Activated effector memory CD4-positive, alpha-beta T cell treated with Interleukin-2 at 50 U/mL for 16 hours (primary cell): ENCODE measurements at places on chromosomes 2 and 18.

DNA sequence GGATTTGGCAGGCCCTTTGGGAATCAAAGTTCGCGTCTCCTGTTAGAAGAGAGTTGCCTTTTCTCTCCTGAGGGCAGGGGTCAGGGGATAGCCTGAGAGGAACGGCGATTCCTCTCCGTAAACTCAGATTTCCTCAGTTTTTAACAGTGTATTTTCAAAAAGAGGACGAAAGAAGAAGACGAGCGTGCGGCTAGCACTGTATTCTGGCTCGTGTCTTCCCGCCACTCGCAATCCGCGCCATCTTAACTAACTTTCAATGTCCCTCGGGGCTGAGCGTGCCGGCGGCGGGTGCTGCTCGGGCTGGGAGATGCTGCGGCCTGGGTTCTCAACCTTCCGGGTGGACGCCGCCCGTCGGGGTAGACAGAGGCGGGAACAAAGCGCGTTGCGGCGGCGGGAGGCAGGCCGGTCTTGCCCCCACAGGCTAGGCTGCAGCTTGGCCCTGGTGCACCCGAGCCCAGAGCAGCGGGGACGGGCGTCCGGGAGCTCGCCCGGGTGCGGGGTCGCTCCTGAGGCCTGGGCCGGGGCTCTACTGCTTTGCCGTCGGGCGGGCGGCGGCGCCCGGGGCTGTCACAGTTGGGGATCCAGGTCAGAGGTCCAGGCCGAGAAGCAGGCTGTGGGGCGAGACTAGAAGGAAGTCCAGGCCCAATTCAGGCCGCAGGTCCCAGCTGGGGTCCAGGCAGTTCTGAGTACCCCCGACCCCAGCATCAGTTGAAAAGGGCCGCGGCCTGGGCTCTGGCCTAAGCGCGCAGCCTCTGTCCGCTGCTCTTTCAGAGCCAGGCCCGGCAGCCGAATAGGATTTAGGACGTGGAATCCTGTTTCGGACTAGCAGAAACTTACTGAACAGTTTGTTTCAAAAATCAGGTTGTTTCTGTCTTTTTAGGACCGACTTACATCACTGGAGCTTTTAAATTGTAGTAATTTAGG, 11.8 kb downstream of the TBR1 start:
- DNase-seq, result no peak

DNA sequence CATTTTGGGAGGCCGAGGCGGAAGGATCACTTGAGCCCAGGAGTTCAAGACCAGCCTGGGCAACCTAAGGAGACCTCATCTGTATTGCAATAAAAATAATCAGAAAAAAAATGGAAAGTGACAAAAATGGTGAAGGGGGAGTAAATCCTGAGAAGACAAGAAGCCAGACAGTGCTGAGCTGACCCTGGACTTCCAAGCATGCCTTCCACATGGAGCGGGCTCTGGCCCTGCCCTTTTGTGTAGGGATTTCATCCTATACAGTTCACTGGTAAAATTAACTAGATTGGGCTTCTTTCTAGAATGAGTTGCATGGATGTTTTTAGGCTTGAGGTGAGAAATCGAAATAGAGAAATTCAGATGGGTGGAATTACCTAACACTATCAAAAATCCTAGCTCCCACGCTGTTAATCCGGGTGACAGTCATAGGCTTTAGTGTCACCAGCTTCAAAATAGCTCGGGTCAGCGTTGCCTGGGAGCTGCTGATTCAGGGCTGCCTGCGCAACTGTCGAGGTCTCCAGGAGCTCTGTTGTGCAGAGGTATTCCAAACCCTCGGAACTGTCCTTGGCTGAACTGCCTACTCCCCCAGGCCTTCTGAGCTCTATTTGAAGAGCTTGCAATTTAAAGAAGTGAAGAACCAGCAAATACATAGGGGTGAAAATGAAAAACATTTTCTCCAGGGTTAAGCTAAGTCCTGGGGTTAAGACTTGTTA, 21.5 kb upstream of the ZNF532 start:
- no peak for DNase-seq

- DNase-seq, result no peak
Measured at GRCh38 chr2:28640908-28641300, 110.7 kb upstream of the PPP1CB start.

- DNase-seq, result no peak
Measured at GRCh38 chr18:48376934-48377333, 32.2 kb downstream of the ZBTB7C start.

- DNase-seq, result no peak
Measured at GRCh38 chr2:217743966-217744761, 258.6 kb downstream of the TNS1 start.

- no peak for DNase-seq
Measured at GRCh38 chr18:58609536-58609993, 19.3 kb downstream of the ALPK2 start.

DNA sequence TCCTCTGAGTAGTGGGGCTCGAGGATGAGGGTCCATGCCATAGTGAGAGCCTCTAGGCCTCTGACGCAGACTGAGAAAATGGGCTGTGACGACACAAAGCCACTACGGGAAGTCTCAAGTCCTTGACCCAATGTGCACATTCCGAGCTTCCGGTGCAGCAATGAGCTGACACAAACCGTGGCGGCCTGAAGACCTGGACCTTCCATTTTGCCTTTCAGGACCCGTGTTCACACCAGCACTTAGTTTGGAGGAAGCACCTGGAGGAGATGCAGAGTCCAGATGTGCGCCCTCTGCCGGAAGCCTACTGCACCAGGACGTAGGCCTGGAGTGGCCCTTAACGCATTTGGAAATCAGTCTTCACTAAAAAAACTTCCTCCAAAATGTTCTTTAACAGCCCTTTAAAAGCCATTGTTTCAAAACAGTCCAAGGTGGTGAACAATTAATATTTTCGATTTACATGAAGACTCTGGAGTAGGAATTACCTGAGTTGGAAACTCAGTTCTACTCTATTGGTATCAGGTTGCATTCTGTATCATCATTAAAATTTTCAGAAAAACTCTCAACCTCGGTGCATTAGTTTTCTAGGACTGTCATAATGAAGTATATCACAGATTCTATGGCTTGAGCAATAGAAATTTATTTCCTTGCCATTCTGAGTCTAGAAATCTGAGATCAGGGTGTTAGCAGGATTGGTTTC, 33.9 kb downstream of the BMP10 start:
- DNase-seq, result peak; percentile 54

- DNase-seq, result no peak
Measured at GRCh38 chr18:13989199-13989598, 73.9 kb upstream of the MC2R start.

DNA sequence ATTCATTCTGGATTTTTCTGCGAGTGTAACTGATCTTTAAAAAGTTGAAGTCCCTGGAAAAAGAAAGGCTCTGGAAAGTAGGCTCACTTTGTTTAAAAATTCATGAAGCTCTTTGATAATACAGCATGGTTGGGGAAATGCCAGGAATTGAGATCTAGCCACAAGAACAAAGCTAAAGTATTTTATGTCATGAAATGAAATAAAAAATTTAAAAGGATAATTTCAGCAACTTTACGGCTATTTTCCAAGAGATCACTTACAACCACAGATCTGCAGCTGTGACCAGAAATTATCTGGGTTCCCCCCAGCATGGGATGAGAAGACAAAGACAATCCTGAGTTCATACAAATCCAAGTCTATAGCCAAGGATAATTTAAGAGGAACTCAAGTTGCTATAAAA, 25.3 kb upstream of the RFX8 start:
- no peak for DNase-seq

DNA sequence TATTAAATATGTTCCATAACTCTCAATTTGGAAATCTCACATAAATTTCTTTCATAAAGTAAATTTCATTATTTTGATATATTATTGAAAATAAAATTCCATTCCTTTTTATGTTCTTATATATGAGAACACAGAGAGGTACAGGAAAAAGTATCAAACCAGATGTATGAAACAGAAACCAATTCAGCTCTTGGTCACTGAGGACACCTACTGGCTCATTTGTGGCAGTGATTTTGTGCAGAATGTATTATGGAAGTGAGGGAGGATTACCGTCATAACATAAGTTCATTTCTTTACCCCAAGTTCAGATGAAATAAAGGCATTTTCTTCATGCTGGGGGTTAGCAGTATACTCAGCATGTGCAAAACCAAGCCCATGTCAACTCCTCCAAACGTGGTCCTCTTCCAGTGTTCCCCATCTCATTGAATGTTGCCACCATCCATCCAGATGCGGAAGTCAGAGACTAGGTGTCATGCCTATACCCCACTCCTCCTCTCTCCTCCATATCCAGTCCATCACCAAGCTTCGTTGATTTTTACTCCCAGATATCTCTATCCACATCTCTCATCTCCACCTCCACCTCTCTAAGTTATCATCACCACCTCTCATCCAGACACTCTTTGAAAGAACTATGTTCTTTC, 41.7 kb upstream of the MALL start:
- no peak for DNase-seq

- no peak for DNase-seq
Measured at GRCh38 chr2:210199186-210199765, 26.0 kb downstream of the ACADL start.

GRCh38 chr18:24461996-24462395, 1.6 kb downstream of the HRH4 start:
- no peak for DNase-seq

DNA sequence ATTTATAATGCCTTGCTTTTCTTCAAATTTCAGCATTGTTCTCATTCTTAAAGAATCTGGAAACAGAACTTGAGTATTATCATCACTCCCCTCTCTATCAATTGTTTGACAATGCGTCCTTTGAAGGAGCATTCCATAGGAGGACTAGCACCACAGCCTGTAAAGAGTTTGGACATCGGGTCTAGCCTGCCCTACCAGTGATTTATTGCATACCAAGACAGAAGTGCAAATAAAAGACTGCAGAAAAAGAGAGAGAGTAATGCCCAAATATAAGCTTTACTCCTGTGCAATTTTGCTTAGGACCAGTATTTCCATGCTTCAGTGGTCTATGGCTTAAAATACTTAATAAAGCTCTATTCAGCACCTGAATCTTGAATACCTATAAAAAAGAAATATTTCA, 55.4 kb upstream of the MAP2 start:
- DNase-seq, result no peak
